ENCODE measurements at places on chromosomes 16 and 17. TPM values are rescaled to one million over a fixed set of nuclear protein-coding genes. Genes with fewer than 3 reads are reported as not detected.

Gene CES5A
- total RNA-seq = not detected

Gene SPAG9
- 74.3 TPM for total RNA-seq

Gene RHBDL3
- 3.7 TPM for total RNA-seq

Gene CLEC10A
- total RNA-seq = not detected

Gene RNF227
- total RNA-seq = 1.8 TPM
